Caco-2 (cell line): ENCODE measurements at places on chromosomes 2 and 18.

- no peak for DNase-seq
These were observed 362.8 kb downstream of the CBLN2 start for GRCh38 chr18:72181241-72181764.

- no peak for DNase-seq
These were observed 479.2 kb upstream of the DSEL start for GRCh38 chr18:67995769-67996168.

DNA sequence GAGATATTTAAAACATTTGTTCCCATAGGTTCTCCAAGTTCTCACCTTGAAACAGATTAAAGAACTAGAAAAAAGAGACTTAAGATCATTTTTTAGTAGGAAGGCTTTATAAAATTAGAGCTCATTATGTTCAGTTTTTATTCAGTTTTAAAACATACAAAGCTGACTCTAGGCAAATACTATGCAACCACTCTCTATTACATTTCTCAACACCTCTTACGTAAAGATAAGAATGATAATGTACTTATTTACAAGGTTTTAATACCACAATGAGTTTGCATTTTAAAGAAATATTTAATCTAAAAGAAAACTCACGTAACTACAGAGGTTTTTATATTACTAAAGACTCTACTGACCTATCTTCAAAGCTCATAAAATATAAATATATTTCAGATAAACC lies 68.8 kb downstream of the TMEM131 start:
- DNase-seq, result no peak

DNA sequence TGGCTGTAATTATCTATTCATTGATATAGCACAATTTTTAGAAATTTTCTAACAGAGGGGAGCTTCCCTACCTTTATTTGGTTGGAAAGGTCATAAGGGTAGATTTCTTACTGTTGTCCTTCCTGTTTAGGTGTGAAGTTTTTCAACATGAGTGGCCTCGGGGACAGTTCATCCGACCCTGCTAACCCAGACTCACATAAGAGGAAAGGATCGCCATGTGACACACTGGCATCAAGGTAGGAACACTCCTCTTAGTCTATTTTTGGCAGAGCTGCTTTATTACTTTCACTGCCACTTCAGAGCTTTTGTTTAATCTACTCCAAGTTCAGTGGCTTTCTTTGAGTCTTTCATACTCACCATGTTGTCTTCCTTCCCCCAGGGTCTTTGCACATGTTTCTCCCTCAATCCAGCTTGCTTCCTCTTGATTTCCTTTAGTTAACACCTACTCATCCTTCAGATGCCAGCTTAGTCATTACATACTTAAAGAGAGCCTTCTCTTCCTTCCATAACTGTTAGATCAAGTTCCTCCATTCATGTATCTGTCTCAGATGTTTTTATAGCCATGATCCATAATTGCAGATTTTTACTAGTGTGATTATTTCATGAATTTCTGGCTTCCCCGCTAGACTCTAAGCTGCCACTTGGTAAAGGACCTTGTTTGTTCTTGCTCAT lies 134.5 kb downstream of the PTRHD1 start:
- no peak for DNase-seq

GRCh38 chr2:73610111-73610510 lies 32.1 kb downstream of the NAT8 start:
- no peak for DNase-seq

GRCh38 chr2:2173633-2174032 lies 157.4 kb downstream of the MYT1L start:
- DNase-seq, result no peak

- no peak for DNase-seq
These were observed 132.0 kb upstream of the BOD1L2 start for GRCh38 chr18:57014772-57015413.

GRCh38 chr2:141341444-141341843 lies 789.4 kb downstream of the LRP1B start:
- no peak for DNase-seq

GRCh38 chr2:221518201-221518934 lies 53.7 kb downstream of the EPHA4 start:
- peak; percentile 50 for DNase-seq

GRCh38 chr2:37000318-37000717 lies 34.0 kb upstream of the STRN start:
- no peak for DNase-seq

GRCh38 chr2:212962691-212963090 lies 188.7 kb downstream of the IKZF2 start:
- DNase-seq, result no peak

DNA sequence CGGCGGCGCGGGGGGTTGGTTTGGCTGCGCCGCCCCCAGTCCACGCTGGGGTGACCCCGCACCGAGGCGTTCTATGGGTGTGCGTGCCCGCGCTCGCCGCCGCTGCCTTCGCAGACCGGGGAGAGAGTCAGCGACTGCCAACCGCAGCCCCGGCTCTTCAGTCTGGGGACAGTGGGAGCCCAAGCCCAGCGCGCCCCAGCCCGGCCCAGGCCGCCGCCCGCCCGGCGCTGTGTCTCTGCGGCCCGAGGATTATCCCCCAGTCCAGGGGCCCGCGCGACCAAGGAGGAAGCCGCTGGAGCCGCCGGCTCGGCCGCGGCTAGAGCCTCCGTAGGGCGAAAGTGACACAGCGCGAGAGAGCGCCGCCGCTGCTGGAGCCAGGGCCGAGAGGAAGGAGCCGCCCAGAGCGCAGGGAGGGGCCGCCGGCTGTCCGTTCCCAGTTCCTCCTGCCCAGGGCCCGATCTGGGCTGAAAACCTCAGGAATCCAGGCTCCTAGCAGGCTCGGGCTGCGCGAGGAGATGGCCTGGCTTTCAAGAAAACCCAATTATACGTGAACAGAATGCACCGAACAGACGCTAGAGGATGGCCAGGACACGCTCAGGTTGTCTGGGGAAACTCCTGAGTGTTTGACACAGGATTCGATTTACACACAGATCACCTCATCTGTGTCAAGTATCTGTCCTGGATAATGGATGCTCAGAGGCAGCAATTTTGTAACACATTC lies 2.4 kb downstream of the CTIF start:
- peak; percentile 41 for DNase-seq

DNA sequence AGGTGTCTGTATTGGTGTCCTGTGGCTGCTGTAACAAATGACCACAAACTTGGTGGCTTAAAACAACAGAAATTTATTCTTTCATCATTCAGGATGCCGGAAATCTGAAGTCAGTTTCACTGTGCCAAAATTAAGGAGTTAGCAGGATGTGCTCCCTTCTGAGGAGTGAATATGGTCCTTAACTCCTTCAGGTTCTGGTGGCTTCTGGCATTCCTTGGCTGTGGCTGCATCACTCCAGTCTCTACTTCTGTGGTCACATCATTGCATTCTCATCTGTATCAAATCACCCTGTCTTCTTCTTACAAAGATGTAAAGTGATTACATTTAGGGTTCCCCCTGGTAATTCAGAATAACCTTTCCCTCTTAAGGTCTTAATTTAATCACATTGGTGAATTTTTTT lies 12.6 kb downstream of the GPD2 start:
- no peak for DNase-seq

DNA sequence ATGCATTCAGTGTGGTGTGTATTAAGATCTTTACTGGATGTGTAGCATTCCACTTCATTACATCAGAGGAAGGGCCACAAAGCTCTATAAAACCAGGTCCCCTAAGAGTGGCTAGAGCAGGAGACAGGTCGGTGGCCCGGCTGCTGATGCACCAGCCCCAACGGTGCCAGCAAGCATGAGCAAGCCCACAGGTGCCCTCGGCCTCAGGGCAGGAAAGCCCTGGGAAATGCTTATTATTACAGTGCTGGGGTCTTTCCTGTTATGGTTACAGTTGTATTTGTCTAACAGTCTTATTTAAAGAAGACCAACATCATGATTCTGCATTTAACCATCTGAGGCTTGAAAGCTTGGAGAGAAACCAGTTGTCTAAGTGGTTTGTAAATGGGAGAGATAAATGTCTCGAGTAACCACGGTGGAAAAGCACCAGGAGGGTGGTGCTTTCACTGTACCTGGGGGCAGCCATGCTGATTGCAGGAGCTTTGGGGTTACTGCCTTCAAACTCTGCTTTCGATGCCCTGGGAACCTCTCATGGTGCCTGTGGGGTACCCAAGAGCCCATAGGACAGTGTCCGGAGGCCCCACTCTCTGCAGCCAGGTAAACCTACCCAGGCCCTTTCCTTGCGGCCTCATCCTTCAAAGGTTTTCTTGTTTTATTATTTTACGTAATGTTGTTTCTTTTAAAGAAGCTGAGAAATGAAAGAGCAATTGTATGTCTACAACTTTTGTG lies 133.1 kb downstream of the SH3RF3 start:
- DNase-seq, result no peak

- DNase-seq, result no peak
These were observed 328.1 kb downstream of the MYCN start for GRCh38 chr2:16268301-16269000.

DNA sequence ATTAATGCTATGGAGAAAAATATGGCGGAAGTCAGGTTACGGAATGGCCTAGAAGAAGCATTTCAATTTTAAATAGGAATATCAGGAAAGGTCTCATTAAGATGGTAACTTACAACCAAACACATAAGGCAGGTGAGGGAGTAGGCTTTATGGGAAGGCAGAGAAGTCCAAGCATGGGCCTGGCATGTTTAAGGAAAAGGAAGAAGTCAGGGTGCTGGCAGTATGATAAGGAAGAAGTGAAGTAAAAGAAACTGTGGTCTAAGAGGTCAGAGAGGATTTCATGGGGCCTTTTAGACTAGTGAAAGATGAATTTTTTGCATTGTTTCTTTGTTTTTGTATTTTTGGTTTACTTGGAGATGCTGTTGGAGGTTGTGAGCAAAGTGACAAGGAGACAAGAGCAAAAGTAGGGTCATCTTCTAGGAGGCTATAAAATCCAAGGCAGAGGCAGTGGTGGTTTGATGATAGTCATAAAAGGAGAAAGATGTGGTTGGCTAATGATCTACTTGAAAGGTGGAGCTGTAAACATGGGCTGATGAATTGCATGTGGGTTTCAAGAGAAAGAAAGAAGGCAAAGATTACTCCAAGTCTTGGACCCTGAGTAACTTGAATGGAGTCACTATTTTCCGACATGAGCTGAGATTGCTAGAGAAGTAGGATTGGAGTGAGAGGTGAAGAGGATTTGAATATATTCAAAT lies 354.3 kb downstream of the GPD2 start:
- no peak for DNase-seq

DNA sequence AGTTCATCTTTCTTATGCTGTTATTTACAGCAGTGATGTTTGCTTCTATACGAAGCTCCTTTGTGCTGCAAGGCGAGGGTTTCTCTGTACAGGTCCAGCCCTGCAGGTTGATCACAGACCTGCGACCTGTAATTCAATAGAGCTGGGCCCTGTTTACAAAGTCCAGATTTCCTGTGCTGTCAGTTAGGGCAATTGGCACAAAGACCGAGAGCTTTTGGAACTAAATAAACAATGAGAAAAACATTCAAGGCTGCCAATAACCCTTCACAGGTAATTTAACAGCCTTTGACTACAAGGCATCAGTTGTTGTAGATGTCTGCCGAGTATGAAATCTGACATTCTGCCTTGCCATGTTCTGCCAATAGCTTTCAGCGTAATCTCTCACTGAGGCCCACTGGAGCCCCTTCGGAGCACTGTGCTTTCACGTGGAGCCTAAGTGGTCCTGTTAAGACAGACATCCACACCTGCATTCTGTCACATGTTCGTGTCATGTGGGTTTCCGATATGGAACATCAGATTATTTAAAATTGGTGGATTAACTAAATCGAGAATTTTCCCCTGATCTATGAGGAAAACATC lies 232.5 kb downstream of the PTGR3 start:
- DNase-seq, result no peak

DNA sequence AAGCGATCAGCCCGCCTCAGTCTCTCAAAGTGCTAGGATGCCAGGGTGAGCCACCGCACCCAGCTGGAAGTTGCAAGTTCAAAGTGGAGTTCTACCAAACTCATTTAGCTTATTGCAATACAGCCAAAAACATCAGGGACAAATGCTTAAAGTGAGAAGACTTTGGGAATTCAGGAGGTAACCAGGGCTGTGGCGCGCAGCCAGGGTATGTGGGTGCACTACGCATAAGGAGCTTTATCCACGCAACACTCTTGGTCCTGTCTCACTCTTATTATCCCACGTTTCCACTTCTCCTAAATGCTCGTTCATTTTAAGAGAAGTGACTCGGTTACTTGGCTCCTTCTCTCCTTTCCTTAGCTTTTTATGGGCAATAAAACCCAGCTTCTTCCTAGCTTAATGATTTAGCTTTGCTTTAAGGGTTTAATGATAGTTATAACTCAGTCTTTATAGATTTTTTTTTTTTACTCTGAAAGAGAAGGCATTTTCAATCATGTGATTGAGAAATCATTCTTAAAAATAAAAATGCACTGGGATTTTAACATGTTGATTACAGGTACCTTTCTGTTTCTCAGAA lies 199.8 kb downstream of the KCNE4 start:
- no peak for DNase-seq

- DNase-seq, result no peak
These were observed 429.5 kb downstream of the STK39 start for GRCh38 chr2:167817908-167818307.

DNA sequence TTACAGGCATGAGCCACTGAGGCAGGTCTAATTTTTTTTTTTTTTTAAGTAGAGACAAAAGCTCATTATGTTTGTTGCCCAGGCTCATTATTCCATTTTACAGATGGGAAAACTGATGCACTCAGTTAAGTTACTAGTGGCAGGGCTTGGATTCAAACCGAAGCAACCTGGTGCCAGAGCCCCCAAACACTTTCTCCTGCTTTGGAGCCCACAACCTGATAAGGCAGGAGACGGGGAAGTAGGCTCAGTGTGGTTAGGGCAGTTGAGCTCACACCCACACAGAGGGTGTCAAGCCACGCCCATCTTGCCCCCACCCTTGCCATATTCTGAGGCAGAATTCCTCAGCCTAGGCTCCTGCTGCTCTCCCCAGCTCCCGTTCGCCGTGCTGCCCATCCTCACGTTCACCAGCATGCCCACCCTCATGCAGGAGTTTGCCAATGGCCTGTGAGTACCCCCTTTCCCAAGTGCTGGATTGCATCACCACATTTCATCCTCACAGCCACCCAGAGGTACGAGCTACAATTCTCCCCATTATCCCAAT lies 5.8 kb upstream of the CTDSP1 start:
- DNase-seq, result no peak
